Stimulated activated CD8-positive, alpha-beta memory T cell treated with anti-CD3 and anti-CD28 coated beads, Interleukin-7, amount 100 ng/mL, for 48 hours (primary cell): ENCODE measurements at places on chromosomes 1 and 21.
A peak's percentile ranks its signal among the peaks of the same experiment; 100 is the strongest.

DNA sequence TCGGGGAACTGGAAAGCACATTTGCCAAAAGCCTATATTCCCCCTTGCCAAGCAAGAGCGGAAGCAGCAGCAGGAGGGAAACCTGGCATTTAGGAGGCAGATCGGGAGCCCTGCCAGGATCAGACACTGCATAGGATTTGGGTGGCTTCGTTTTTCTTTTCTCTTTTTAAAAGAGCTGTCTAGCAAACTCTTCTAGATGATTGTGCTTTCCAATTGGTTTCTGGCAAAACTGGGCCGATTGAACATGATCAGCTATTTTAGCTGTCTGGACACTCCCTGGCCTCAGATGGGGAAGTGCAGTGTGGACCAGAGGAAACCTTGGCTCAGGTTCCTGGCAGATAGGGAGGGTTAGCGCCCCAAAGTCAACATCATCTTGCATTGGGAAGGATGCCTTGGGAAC is 414.0 kb upstream of the KAZN start:
- no peak for DNase-seq

GRCh38 chr1:11648732-11649158 is 5.5 kb downstream of the FBXO2 start:
- DNase-seq, result no peak

GRCh38 chr1:84930329-84930728 is 37.3 kb upstream of the LPAR3 start:
- no peak for DNase-seq

DNA sequence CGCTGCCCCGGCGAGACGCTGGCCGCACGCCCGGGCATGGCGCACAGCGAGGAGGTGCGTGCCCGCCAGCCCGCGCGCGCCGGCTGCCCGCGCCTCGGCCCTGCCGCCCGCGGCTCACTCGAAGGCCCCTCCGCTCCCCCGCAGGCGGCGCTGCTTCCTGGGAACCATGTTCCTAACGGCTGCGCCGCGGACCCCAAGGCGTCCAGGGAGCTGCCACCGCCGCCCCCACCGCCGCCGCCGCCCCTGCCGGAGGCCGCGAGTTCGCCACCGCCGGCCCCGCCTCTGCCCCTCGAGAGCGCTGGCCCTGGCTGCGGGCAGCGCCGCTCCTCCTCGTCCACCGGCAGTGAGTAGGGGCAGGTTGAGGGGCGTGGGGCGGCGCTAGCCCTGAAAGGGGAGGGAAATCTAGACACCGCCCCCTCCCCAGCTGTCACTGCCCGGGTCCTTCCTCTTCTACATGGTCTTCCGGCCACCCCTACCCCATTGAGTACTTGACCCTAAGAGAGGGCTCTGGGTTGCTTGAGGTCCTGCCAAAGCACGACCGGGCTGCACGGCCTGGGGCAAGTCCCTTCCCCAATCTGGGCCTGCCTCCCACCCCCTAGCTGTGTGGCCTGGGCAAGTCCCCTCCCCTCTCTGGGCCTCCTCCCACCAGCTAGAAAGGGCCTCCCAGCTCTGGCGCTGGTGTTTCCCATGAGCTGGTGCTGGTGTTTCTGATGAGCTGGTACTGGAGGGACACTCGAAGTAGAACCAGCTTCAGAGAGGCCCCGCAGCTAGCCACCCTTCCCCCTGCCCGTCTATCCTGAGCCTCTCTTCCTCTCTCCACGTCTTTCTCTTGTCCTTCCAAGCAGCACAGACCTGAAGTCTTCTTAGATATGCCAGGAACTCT is 17.0 kb downstream of the TNFRSF25 start:
- DNase-seq, result no peak

DNA sequence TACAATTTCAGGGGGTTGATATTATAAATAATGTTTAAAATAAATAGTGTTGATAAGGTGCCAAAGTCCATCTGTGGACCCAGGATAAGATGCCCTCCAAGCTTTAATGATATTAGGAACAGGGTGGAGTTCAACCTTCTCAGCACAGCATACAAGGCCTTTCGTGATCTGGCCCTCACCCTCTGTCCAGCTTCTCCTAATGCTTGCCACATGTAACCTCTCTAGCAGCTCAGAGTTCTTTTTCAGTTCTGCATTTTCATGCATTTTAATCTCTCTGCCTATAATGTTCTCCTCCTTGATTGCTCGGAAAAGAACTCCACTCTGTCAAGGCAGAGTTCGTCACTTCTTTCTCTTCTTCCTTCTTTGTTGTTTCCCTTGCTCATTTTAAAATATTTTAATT is 21.4 kb upstream of the SMAP2 start:
- no peak for DNase-seq

GRCh38 chr1:118116401-118116800 is 68.6 kb downstream of the SPAG17 start:
- no peak for DNase-seq

DNA sequence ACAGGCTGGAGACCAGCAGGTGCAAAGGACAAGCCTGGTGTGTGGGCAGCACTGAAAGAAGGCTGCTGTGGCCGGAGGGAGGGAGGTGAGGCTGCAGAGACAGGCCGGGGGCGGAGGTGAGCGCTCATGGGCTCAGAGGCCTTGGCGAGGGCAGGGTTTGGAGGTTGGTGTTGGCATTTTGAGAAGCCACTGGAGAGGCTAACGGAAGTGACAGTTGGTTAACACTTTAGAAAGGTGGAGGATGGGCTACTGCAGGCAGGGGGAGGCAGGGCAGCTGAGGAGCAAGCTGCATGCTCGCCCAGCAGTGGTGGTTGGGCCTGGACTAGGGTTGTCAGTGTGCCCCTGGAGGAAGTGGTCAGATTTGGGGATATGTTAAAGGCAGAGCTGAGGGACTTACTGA is 37.5 kb downstream of the QSOX1 start:
- DNase-seq, result no peak

DNA sequence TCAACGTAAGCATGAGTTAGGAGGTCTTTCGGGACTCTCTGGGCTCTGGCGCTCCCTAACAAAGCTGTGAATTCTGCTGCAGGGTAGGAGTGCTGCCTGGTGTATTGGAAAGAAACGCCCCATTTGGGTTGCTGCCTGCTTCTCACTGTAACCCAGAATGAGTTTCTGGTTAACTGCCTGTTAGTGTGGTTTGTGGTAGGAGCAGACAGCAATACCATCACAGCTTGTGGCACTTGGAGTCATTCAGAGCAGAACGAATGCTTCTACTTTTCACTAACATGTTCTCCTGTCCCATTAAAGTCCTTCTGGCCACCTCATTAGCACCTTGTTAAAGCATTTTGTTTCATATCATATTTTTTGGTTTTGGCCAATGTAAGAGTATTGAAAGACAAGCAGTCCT is 18.1 kb downstream of the MAP3K7CL start:
- peak; percentile 7 for DNase-seq

- no peak for DNase-seq
Measured at GRCh38 chr1:65072845-65073244, 75.2 kb upstream of the AK4 start.

DNA sequence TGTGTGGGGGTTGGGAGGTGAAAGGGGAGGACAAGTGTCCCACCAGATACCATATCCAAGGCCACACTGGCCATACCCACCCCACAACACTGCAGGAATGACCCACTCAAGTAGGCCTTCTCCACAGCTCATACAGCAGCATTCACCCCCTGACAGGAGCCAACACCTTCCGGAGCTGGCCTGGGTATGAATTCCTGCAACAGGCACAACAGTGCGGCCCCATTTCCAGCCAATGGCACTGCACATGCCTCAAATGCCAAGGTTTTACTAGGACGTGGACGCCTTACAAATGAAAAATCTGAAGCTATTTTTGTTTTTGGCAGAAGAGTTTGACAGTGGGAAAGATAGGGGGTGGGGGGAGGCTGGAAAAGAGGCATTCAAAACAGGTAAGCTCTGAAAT is 2.0 kb downstream of the KCND3 start:
- no peak for DNase-seq

GRCh38 chr1:19625291-19625937 is 18.7 kb upstream of the NBL1 start:
- no peak for DNase-seq

DNA sequence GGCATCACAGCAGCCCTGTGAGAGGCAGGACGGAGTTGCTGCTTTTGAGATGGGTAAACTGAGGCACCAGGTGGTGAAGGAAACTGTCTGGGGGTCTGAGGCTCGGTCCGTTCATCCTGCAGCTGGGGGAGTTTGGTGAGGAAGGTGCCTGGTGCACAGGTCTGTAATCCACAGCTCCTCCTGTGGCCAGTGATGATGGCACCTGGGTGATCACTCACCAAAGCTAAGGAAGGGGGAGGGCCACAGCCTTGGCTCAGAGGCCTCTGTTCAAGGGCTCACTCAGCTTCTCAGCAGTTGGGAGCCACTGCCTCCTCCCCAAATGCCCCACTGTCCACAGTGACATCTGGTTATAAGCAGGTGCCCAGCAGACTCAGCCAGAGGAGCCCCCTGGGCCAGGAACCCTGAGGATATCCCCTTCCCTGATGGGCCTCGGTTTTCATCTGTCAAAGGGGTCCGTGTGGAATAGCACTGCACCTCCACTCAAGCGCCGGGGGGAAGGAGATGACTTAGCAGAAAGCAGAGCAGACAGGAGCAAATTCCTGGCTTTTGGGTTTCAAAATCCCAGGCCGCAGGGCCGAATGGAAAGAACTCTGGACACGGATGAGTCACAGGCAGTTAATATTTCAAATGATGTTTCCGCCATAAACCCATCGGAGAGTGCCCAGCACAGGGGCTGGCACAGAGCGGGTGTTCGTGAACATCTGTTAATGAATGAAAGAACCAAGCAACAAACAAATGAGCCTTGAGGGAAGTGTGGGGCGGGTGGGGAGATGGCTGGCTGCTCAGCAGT is 82.8 kb downstream of the DMRTB1 start:
- no peak for DNase-seq

GRCh38 chr21:34029743-34030528 is 43.4 kb upstream of the MRPS6 start:
- DNase-seq, result peak; percentile 16

DNA sequence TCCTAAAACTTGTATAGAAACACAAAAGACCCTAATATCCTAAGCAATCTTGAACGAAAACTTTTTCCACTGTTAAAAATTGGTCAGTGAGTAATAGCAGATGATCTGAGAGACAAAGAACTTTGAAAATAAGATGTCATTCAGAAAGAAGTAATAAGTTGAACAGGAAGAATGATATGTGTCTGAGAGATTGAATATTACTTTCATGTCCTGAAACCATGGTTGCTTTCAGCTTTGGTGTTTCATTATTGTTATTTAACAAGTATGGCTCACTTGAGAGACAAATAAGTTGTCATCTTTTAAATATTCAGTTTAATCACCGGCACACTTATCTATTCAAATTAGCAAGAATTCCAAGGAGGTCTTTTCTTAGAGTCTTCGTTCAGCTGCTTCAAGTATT is 11.4 kb downstream of the PRKACB start:
- DNase-seq, result no peak

DNA sequence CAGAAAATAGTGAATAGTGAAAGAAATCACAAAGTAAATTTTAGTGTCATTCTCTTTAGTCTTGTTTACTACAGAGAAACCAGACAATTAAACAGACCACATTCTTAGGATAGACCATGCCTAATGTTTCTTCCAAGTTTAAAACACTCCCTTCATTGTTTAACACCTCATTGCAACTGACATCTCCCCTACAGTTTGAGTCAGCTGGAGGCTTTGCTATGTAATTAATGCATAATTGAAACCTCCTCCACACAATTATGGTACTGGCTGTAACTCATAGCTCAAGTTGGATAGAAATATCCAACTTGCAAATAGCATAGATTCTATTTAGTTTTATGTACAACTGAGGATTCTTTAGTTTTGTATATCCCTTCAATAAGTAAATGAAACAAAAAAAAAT is 35.2 kb upstream of the B3GALT2 start:
- DNase-seq, result no peak

- DNase-seq, result no peak
Measured at GRCh38 chr1:241598249-241598648, 41.9 kb downstream of the CHML start.

GRCh38 chr1:204940591-204940990 is 69.9 kb downstream of the NFASC start:
- no peak for DNase-seq

DNA sequence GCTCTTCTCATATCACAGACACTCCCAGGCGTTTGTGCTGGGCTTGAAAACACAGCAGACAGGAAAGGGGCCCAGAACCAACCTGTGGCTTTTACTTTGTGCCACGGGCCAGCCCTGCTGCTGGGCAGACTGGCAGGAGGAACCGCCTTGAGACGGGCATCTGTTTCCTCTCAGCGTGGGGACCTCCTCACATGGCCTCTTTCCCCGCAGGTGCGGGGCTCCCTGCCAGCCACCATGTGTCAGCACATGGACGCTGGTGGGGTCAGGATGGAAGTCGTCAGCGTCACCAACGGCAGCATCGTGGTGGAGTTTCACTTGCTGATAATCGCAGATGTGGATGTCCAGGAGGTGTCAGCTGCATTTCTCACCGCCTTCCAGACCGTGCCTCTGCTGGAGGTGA is 47.8 kb downstream of the UMODL1 start:
- no peak for DNase-seq

- no peak for DNase-seq
Measured at GRCh38 chr1:166145499-166145898, 21.3 kb downstream of the FAM78B start.
